ENCODE measurements at places on chromosomes 6 and 20.

DNA sequence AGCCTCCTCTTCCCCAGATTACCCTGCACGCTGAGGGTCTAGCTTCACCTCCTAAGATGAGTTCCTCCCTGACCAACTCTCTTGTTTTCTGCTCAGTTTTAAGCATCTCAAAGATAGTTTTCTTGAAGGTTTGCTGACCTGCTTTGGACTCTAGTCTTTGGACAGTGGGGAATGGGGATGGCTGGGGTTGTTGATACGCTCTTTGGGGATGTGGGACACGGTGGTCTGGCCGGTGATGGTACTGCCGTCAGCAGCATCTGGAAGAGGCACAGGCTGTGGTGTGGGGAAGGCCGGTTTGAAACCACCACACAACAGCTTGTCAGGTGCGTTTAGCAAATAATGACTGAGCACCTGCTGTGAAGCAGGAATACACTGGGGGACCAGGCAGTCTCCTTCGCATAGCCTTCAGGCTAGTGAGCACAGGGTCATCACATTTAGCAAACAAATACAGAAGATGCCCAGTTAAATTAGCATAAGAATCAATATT is 94.1 kb downstream of the TMEM242 start:
- no peak for DNase-seq

DNA sequence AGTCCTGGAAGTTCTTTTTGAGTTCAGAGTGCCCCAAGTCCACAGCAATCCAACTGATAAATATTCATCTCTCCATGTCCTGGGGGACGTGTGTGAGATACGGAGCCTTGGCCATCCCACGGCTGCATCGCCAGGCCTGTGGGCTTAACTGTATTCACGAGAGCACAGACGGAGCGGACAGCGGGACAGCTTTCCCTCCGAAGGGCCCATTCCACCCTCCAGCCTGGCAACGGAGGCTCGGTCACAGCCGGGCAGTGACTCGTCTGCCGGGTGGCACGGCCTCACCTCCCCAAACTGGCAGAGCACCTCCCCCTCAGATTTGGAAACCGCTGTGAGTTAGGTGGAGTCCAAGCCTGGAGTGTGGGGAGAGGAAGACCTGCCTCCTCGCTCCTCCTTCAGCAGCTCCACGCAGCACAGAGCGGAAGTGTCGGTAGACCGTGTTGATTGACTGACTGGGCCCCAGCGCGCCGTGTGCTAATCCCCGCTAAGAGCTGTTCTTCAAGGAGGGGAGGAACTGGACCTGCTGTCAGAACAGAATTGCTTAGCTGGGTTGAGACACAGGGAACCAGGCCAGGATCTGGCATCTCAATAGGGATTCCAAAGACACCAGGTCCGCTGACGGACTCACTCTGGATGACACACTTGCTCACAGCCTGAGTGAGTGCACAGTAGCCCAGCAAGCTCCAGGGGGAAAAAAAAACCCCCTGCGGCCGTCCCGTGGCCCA is 10.9 kb downstream of the FOXF2 start:
- no peak for DNase-seq

GRCh38 chr6:126048635-126049034 is 62.3 kb downstream of the TRMT11 start:
- DNase-seq: no peak

DNA sequence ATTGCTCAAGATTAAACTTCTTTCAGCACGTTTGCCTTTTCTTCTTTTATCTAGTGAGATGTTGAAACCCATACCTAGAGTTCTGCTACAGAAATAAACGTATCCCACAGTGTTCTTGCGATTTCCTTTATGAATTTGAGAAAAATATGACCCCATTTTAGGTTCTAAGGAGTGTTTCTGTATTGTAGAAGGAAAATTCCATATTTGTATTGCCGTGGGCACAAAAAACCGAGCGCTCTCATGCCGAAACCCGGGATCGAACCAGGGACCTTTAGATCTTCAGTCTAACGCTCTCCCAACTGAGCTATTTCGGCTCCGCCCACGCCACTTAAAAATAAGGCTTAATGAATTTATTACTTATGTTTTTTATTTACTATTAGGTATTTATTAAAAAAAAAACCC is 23.7 kb downstream of the ZNF311 start:
- DNase-seq: peak; percentile 66
